Peyer's patch (tissue), 4 donors: ENCODE measurements at places on chromosomes 1 and 21. TPM values are rescaled to one million over a fixed set of nuclear protein-coding genes. Genes with fewer than 3 reads are reported as not detected.

- no peak for DNase-seq
Measured at GRCh38 chr1:24168245-24168644, 18.8 kb downstream of the IFNLR1 start.

DNA sequence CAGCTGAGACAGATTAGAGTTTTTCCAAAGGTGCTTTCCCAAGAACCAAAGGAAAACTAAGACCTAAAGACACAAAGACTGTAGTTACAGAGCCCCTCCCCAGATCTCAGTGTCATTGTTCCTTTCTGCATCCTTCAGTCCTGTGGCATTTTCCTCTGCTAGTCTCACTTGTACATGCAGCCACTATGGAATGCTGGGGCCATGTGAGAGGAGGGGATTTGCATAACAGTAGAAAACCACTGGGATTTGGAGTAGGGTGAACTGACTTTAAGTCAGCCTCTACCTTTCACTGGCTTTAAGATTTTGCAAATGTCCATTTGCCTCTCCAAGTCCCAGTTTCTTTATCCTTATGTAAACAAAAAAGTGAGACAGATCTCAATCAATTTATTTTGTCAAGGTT is 119.4 kb upstream of the F3 start:
- DNase-seq: no peak

DNA sequence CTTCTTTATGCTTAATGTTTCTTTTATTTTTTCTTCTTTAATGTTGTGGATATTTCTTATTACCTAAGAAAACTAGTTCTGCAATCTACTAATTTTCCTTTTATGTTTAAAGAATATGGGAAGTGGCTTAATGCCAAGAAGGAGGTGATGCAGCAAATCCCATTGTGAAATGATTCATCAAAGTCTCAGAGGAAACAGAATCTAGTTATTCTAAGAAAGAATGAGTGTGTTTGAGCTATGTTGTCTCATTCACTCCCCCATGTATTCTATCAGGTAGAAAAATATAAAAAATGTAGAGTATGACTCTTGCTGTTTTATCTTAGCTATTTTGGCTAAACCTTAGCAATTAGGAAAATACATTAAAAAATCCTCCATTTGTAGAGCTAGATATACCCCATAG is 659.9 kb upstream of the RGS18 start:
- DNase-seq: no peak

GRCh38 chr1:32361674-32362473 is 411 bp downstream of the FAM229A start:
- DNase-seq: peak; percentile 65

Gene NAV1
- total RNA-seq: 47.9 TPM
